ENCODE measurements at places on chromosomes 7 and 10. TPM values are rescaled to one million over a fixed set of nuclear protein-coding genes. Genes with fewer than 3 reads are reported as not detected.

Gene HMX2
- not detected for total RNA-seq

Gene ASZ1
- total RNA-seq = not detected

Gene SLC26A5
- not detected for total RNA-seq

Gene MALRD1
- total RNA-seq = not detected

Gene TRIM4
- 33.9 TPM for total RNA-seq

Gene PPP1R17
- not detected for total RNA-seq

Gene NRBF2
- 21.0 TPM for total RNA-seq

Gene LIPN
- total RNA-seq = not detected

Gene ADRA2A
- not detected for total RNA-seq

Gene TDRD1
- 0.35 TPM for total RNA-seq

Gene MCU
- total RNA-seq = 11.6 TPM

Gene FZD1
- total RNA-seq = 0.73 TPM

Gene RGR
- total RNA-seq = not detected

Gene RASA4
- total RNA-seq = 37.2 TPM

Gene MNX1
- not detected for total RNA-seq

Gene PTPN20
- 0.68 TPM for total RNA-seq

Gene ACHE
- total RNA-seq = not detected

Gene CHST15
- total RNA-seq = 0.18 TPM

Gene ABLIM1
- 166 TPM for total RNA-seq

Gene FGL2
- 0.86 TPM for total RNA-seq

Gene ATOH7
- not detected for total RNA-seq

Gene TAS2R5
- total RNA-seq = 1.5 TPM

Gene DBF4
- total RNA-seq = 51.6 TPM

Gene PAPOLB
- total RNA-seq = not detected

Gene ACBD7
- total RNA-seq = 4.5 TPM

Gene ANXA8L1
- total RNA-seq = 0.28 TPM

Gene SH2B2
- total RNA-seq = 1.4 TPM
